ENCODE measurements at places on chromosomes 5 and 9. TPM values are rescaled to one million over a fixed set of nuclear protein-coding genes. Genes with fewer than 3 reads are reported as not detected.

GRCh38 chr9:34545497-34545896, 22.7 kb upstream of the ENHO start:
- no peak for DNase-seq

DNA sequence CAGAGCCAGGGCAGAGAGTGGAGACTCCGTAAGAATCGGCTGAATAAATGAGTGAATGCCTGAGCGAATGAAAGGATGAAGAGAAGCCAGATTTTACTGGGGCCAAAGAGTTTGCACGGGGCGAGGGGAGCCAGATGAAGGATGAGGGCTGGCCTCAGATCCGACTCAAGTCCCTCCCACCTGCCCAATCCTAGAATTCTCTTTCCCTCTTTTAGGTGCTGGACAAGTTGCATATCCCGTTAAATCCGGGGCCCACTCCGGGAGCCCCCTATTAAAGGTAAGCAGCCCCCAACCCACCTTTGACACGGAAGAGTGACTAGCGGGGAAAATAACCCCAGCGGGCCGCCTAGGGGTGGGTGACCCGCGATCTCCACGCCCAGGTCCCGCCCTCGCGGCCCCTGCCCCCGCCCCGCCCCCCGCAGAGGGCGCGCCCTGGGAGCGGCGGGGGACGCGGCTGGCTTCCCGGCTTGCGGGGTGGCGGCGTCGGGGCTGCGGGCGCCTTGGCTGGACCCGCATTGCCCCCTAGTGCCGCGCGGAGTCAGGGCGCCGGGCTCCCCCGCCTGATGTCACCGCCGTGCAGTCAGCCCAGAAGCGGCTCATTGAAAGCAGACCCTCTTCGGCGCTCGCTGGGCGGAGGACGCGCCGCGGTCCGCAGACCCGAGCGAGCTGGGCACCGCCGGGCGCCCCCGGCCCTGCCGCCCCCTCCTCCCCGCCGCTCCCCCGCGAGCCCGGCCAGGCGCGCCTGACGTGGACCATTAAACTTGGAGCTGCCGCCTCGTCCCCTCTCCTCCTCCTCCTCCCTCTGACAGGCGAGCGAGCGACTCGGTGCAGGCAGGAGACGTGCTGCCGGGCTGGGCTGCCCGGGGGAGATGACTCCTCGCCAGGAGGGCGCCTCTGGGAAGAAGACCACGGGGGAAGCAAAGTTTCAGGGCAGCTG, at the start of gene ADRA1B:
TSS of gene ADRA1B (plus strand) at position 579 of the 937 bp plus-strand sequence. CDS start 424 bp downstream, outside the sequence.
- no peak for DNase-seq

DNA sequence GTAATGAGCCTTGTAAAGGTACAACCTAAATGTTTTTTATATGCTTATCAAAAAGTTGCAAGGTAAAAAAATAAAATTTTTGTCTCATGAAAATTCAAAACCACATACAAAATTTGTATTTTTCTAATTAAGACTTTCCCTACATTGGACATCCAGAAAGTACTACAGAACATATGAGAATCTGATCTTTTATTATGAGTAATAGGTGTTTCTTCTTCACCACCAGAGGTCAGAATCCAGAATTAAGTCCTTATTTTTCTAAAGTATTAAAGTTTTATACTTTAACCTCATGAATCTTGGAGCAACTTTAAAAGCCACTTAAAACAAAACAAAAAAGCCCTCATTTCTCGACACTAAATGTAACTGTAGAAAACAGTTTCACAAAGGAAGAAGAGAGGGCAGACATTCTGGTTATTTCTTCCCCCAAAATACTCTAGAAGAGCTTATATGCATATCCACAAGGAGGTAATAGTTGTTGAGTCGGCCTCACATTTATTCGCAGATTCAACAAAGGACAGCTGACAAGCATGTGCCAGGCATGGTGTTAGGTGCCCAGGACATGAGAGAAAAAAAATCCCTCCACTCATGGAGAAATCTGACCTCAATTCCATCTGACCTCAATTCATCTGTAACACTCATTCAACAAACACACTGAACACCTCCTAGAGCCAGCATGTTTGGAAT, 69.3 kb downstream of the MLLT3 start:
- DNase-seq: no peak

DNA sequence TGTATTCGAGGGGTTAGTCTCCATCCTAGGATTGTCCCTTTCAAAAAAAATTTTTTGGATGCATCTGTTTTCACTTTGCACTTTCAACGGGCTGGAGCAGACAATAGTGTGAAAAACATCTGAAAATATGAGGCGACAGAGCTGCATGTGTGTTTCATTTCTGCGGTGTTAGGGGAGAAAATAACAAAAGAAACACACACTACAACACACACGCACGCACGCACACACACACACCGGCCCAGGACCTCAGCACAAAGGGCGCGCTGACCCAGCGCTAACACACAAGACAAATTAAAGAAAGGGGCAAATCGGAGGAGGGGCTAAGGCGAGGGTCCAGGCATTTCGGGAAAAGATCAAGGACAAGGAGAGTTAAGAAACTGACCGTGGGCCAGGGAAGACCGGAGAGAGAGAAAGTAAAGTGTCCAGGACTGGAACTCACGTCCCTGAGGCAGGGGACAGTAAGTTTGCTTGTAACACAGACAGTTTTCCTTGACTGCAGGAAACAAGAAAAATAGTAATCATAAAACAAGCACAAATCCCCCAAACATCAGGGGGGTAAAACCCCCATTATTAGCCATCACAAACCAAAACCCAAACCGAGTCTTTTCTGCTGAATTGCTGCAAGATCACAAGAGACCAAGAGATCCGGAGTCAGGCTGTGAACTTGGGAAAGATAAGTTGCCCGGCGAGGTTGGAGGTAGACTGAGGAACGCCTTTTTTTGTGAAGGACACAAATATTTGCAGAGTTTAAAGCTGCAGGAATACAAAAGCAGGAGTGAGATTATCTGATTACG, 302.1 kb downstream of the PARP8 start:
- no peak for DNase-seq

DNA sequence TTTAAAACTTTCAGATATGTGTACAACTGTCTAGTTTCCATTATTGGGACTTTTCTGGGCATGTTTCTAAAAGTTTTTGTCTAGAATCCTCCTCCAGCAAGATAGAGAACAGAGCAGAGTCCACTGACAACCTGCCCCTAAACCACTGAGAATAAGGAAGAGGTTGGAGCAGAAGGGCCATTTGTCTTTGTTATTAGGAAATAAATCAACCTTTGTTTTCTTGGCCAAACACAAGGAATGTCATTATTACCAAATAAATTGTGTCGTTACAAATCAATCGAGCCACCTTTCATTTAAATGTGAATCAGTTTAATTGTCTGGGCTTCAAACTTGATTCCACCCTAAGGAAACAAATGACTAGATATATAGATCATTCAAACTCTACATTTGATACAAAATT, 81.4 kb downstream of the GAS1 start:
- no peak for DNase-seq

DNA sequence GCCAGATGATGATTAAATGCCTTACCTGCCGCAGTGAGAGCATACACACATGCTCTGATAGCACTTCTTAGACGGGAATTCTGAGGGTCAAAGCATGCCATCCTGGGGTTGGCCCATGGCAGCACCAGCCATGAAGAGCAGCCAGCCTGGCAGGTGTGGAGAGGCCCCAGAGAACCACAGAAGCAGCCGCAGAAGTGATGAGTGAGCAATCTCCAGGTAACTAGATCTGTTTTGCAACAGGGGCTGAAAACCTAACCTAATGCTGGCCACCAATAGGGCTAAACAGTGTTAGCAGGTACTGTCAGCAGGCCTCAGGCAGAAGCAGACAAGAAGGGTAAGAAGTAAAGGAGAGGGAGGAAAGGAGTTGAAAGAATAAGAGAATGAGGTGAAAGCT, 33.5 kb upstream of the HOMER1 start:
- no peak for DNase-seq

- DNase-seq: no peak
Measured at GRCh38 chr5:86038566-86038965, 579.2 kb upstream of the COX7C start.

GRCh38 chr5:25439025-25439424, 794.2 kb upstream of the CDH10 start:
- DNase-seq: no peak

DNA sequence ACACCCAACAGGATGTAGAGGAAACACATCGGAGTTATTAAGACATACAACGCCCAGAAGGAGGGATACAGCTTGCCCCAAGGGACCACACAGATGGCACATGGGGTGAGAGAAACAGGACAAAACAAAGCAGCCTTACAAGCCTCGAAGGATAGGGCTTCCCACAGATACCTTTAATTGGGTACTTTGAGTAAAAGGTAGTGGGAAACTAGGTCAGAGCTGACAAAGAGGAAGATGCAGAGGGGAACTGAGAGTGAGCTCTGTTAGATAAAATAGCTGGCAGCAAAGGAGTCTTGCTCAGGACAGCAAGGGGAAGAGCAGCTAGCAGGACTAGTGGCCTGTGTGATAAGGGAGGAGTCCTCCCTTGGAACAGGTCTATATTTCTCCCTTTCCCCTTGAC, 48.2 kb downstream of the OTP start:
- no peak for DNase-seq

DNA sequence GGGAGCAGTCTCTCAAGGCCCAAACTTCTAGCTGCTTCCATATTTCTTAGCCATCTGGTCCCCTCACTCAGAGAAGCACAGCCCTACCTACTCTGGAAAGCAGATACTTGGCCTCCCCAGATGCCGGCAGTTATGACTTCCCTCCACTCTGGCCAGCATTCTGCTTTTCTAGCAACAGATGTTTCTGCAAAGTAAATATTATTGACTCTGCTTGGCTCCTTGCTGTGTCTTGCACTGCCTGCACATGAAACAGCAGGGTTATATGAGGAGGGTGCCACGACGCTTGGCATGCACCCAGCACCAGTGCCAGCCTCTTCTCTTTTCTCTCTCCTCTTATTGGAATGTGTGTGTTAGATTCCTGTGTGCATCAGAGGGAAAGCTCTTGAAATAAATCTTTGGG, 99.7 kb downstream of the ARHGAP26 start:
- no peak for DNase-seq

- no peak for DNase-seq
Measured at GRCh38 chr5:120919017-120919416, 454.9 kb downstream of the PRR16 start.

DNA sequence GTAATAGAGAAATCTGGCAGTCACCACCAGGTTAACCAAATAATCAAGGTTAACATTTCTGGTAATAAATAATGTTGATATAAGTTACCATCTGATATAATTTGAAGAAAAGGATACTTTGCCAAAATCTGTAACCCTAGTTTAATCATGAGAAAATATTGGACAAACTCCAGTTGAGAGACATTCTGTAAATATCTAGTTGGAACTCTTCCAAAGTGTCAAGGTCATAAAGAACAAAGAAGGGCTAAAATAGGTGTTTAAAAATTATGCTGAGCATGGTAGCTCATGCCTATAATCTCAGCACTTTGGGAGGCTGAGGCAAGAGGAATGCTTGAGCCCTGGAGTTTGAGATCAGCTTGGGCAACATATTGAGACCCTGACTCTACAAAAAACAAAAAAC, 253.3 kb downstream of the MRPS30 start:
- no peak for DNase-seq

DNA sequence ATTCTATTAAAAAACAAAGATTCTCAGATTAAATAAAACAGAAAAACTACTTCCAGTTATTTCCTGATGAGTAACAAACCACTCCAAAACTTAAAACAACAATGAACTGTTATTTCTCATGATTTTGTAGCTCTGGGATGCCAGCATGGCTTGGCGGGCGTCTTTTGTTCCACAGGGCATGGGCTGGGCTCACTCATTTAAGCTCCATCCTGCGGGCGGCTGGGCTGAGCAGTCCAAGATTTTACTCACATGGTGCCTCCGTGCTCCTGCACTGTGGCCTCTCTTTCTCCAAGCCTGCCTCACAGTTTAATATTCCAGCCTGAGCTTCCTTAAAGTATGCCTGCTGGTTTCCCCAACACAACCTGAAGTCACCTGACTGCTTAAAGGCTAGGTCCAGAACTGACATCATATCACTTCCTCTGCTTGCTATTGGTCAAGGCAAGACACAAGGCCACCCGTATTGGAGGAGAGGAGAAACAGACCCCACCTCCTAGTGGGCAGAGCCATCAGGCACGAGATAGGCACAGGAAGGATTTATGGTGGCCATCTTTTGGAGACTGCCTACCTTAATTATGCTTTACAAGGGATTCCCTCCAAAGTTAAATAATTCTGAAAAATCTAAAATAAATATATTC, 41.6 kb upstream of the ZBTB43 start:
- no peak for DNase-seq

GRCh38 chr5:20694121-20694520, 706.1 kb upstream of the CDH18 start:
- DNase-seq: no peak

GRCh38 chr5:39648085-39648847, 223.5 kb upstream of the DAB2 start:
- no peak for DNase-seq

DNA sequence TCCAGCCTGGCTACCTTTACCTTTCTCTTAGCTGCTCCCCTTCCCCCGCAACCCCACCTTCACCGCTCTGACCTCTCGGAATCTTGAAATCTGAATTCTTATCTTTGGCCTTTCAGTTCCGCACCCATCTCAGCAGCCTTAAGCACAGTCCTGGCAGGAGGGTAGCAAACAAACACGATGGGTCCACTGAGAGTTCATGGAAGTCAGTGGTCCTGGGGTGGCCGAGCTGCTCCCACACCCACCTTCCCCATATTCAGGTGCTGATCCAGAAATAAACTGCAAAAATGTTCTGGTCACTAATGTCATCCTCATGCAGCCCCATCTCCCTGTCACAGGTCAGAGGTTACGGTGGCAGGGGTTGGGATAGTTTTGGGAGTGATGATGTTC, 59.6 kb upstream of the TBC1D2 start:
- DNase-seq: no peak

DNA sequence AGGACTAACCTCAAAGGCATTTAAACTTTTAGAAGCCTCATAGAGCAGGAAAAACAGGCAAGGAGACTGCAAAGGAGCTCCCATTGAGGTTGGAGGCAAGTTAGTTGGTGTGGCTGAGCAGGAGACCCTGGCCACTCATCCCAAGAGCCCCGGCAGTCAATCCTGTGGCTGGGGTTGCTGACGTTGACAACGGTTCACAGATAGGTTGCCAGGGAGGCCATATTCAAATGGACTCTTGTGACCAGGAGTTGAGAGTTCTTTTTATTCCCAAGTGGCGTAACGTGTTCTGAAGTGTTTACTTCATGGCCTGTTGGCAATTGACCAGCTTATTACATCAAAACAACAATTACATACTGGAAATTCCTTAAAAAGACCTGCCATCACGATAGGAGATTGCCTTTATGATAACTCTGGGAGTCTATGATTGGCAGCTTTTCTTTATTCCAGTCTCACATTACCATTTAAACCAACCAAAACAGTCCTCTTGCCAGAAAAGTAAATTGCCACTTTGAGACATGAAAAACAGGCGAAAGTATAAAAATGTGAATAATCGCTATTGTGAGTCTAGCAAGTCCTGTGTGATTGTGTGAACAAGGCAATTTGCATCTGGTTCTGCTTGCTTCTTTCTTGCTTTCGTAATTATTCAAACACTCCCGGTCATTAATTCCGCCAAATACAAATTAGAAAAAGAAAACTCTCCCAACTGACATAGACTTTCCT, 394.9 kb downstream of the MED10 start:
- DNase-seq: no peak

SMIM33 gene
- total RNA-seq: not detected

CARTPT gene
- not detected for total RNA-seq

RNF183 gene
- not detected for total RNA-seq

LCN1 gene
- not detected for total RNA-seq

TMEM252 gene
- not detected for total RNA-seq

SPATA31A3 gene
- total RNA-seq: not detected

CDH6 gene
- total RNA-seq: 66.2 TPM

PDGFRB gene
- total RNA-seq: 17.1 TPM

FCN2 gene
- total RNA-seq: not detected

PCDHGB2 gene
- 1.2 TPM for total RNA-seq

All from kidney epithelial cell (primary cell).